NCI-H2171 (cell line): ENCODE measurements at places on chromosomes 6 and 20.

DNA sequence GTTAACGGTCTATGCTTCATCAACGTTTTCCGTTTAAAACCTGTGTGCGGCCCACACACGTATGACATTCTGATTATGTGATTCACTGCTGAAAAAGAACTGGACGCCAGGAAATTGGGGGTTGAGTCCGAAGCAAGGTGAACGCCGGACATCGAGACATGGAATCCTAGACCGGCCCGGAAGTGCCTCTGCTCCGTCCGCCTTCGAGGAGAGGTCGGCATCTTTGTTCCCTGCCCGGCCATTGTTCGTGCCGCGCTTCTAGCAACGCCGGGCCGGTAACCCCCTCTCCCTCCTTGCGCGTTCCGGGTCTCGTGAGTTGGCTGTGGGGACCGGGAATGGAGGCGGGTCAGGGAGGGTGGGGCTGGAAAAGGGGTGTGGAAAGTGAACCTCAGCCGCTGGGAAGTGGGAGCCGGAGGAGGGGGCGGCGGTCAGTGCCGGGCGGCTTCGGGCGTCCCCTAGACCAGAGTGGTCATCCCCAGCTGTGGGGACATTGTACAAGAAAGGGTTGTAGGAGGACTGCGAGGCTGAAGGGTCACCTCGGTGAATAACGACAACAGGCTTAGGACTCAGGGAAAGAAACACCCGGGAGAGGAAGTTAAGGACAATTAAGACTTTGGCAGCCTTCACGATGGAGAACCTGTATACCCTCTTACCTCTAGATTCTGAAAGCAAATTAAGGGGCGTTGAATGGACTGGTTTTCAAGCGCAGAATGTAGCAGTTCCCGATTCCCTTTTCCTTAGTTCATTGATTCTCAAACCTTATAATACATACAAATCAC, at the start of gene ZSCAN9:
TSS of gene ZSCAN9 (plus strand) at position 220 of the 779 bp plus-strand sequence. CDS start 1,810 bp downstream, outside the sequence.
- peak; percentile 86 for DNase-seq

DNA sequence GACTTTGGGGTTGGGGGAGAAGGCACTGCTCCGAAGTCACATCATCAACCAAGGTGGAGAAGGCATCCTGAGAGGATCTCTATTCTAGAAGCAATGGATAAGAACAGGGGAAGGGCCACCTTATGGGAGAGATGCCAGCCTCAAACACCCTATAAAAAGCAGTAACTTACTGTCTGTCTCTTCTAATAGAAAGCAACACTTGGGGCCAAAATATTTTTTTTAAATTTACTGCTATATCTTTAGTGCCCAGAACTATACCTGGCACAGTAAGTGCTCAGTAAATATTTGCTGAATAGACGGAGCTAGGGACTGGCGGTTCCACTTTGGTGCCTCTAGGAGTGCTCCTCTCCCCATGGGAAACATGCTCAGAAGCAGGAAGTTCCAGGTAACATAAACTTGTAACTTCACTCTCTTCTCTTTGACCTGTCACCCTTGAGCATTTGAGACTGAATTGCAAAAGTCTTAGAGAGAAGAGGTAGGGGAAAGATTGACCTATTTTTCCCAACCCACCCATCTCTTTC, 807 bp upstream of the OTOR start:
- no peak for DNase-seq

DNA sequence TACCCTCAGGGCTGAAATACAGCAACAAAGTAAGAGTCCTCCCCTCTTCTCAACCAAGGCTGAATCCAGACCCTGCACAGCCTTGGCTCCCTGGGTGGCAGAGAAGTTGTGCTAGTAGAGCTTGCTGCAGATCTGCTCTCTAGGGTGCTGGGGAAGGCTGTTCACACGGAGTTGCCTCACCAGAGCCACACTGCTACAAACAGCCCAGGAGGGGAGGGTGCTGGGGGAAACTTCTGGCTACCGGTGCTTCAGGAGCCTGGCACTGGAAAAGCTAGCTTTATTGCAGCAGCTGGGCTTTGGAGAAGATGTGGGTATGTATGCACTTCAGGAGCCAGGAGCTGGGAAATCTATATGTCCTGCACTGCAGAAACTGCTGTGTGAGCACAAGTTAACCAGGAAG, 37.6 kb upstream of the SUPT3H start:
- DNase-seq: no peak

GRCh38 chr20:39124064-39124463, 161.9 kb downstream of the DHX35 start:
- DNase-seq: no peak

DNA sequence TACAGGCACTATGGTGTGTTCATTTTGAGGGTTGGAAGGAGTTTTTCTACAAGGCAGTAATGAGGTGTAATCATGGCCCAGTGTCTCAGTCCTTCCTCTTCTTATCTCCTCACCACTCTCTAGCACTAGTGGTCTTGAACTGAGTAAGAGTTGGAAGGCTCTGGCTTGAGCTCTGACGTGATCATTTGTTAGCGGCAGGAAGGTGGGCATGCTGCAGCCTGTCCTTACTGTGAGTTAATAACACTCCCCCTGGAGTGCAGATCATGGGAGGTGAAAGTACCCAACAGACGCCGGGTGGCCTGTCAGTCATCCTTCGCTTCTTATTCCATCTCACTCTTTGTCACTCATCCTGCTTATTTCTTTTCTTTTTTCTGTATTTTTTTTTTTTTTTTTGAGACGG, 356.9 kb downstream of the CDKAL1 start:
- peak; percentile 28 for DNase-seq

DNA sequence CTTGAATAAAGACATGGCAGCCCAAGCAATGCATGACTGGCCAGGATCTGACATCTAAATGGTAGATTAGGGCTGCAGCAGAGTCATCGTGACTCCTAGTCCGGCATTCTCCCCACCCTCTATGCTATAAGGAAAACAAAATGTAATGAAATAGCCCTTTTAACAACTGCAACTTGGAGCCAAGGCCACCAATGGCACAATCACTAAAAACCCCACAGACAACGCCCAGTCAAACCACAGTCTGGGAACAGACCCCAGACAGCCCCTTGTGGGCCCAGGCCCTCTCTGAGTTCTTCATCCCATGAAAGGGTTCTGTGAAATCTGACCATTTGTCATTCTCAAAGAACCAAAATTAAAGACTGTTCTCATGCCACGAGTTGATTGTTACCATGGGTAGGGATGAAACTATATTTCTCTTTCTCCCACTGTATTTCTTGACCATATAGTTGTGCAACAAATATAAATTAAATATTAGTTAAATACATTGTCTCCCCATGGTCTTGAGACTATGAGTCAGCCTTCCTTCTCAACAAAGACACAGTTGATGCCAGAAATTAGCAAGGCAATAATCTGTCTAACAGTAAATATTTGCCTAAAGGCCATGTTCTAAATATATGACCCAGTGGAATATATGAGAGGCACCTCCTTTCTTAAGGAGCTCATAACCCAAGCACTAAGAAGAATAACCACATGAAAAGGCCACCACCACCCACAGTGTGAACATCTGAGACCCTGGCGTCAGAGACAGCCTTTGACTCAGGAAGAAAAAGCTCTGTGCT, 85.6 kb upstream of the SSTR4 start:
- DNase-seq: no peak

GRCh38 chr6:3195695-3196497, 31.6 kb downstream of the TUBB2B start:
- DNase-seq: peak; percentile 23

GRCh38 chr6:57021086-57021720, 25.3 kb upstream of the KIAA1586 start:
- peak; percentile 17 for DNase-seq

DNA sequence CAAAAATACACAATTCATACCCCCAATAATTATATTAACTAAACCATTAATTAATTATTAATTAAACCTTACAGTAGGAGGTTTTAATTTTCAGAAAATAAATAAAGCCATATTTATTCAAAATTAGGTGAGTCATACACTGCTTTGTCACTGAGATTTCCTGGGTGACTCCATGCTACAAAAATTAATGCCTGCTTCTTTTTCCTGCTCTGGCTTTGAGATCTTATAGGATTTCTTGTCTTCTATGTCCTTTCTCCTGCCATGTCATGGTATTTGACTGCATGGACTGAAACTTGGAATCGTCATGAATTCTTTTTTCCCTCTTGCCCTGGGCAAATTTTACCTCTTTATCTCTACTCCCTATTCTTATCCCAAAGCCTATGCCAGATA, 133.2 kb downstream of the PHACTR1 start:
- no peak for DNase-seq

DNA sequence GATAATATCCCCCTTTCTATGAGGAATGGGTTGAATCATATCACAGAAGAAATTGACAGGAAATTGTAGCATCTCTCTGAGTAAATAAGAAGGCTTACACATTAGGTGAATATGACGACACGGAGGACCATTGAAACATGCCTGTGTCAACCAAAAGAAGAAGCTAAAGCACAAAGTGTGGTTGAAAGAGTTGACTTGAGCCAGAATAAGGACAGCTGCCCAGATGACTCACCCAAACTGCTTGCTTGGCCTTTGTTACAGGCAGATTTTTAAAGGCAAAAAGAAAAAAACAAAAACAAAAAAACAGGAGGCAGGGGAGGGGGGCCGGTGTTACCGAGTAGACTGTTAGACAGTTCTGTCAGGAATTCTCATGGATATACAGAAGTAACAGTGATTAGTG, 129.8 kb upstream of the EDN1 start:
- DNase-seq: no peak

DNA sequence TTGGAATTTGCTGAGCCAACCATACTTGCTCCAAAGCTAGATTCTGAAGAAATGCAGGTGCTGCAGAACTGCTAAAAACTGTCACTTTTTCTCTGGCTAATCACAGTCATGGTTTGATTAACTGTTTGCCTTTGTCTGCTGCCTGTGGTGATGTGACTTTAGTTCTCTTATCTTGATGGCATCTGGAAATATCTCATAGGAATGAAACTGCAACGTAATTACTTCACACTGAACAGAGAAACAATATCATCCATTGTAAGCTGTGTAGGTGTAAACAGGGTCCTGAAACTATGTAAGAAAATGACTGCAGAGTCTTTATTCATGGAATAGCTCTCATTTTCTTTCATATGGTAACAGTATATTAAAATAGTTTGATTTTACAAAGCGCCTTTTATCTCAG, 721.9 kb upstream of the HS3ST5 start:
- DNase-seq: no peak

- no peak for DNase-seq
These were observed 4.2 kb downstream of the RFX6 start for GRCh38 chr6:116881236-116881635.

DNA sequence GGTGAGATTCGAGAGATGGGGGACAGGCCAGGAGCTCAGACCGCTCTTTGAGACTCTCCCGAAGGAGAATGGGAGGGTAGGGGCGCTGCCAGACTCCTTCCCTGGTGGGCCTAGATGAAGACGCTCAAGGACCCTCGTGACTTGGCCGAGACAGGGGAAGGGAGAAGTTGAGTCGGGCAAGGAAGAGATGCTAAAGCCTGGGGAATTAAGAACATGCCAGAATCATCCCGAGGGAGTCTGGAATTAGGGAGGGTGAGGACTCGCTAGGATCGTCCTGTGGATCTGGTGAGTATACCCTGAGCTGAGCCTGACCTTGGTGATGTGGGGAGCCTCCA, 529 bp downstream of the UBE2C start:
- no peak for DNase-seq

- DNase-seq: peak; percentile 57
These were observed 158.1 kb upstream of the ZNF184 start for GRCh38 chr6:27630727-27631608.

DNA sequence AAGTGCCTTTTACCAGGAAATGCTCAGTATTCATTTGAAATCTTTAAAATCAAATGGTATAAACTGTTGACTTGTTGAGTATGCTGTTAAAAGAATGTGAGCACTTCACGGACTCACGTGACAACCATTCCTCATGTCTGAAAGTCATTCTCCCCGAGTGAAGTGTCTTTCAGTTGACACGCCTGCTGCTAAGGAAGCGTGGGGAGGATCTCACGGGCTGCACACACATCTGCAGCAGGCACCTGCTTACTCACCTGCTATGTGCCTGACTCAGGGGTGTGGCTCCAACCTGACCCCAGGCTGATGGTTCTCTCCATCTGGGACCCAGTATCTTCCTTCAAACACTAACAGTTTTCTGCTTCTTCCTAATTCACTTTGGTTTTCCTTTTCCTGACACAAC, 32.7 kb downstream of the WDR27 start:
- no peak for DNase-seq

GRCh38 chr20:10644458-10645204, 29.2 kb downstream of the JAG1 start:
- no peak for DNase-seq

- no peak for DNase-seq
These were observed 16.2 kb downstream of the GABRR2 start for GRCh38 chr6:89298680-89299465.

GRCh38 chr6:41273714-41274113, 12.8 kb downstream of the TREM1 start:
- no peak for DNase-seq

- DNase-seq: no peak
These were observed 14.7 kb upstream of the RAB22A start for GRCh38 chr20:58294497-58295455.

DNA sequence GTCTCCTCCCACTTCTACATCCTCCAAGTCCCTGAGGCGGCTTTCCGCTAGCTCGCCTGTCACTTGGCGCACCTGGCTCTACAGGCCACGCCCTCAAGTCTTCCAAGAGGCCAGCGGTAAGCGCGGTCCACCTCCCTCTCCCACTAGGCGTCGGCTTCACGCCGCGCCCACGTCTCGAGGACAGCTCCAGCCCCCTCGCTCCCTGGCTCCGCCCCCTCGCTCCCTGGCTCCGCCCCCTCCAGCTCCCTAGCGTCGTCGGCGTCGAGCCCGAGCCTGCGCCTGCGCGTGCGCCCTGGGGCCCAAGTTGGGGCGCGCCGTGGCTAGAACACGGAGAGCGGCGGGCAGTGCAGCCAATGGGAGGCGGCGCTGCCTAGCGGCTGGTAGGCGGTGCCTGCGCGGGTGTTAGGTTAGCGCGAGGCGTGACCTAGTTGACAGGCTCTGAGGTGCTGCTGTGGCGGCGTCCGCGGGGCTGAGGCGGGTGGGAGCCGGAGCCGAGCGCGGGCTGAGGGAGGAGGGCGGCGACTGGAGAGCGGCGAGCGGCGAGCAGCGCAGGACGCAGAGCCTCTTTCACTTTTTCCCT, at the start of gene MACROD2:
TSS of gene MACROD2 (plus strand) at position 431 of the 580 bp plus-strand sequence.
- DNase-seq: peak; percentile 99

- DNase-seq: no peak
These were observed 510.5 kb downstream of the LMBRD1 start for GRCh38 chr6:69286331-69286730.

DNA sequence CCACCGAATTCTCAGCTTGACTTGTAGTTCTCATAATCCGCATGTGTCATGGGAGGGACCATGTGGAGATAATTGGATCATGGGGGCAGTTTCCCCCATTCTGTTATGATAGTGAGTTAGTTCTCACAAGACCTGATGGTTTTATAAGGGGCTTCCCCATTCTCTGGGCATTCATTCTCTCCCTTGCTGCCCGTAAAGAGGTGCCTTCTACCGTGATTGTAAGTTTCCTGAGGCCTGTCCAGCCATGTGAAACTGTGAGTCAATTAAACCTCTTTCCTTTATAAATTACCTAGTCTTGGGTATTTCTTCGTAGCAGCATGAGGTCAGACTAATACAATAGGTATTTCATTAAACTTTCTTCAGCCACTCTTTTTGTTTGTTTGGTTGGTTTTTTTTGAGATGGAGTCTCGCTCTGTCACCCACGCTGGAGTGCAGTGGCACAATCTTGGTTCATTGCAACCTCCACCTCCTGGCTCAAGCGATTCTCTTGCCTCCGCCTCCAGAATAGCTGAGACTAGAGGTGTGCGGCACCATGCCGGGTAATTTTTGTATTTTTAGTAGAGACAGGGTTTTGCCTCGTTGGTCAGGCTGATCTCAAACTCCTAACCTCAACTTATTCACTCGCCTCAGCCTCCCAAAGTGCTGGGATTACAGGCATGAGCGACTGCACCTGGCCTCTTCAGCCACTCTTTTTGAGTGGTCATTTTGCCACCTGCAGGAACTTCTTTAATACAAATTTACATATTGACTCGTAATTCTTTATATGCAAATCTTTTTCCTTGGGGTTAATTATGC, 36.3 kb downstream of the GSTA2 start:
- no peak for DNase-seq
